EH (cell line): ENCODE measurements at places on chromosomes 3 and 15.

- DNase-seq: peak; percentile 86
These were observed 98.4 kb downstream of the NAALADL2 start for GRCh38 chr3:174957551-174958001.

GRCh38 chr3:144499001-144499930 lies 527.6 kb downstream of the DIPK2A start:
- no peak for DNase-seq

DNA sequence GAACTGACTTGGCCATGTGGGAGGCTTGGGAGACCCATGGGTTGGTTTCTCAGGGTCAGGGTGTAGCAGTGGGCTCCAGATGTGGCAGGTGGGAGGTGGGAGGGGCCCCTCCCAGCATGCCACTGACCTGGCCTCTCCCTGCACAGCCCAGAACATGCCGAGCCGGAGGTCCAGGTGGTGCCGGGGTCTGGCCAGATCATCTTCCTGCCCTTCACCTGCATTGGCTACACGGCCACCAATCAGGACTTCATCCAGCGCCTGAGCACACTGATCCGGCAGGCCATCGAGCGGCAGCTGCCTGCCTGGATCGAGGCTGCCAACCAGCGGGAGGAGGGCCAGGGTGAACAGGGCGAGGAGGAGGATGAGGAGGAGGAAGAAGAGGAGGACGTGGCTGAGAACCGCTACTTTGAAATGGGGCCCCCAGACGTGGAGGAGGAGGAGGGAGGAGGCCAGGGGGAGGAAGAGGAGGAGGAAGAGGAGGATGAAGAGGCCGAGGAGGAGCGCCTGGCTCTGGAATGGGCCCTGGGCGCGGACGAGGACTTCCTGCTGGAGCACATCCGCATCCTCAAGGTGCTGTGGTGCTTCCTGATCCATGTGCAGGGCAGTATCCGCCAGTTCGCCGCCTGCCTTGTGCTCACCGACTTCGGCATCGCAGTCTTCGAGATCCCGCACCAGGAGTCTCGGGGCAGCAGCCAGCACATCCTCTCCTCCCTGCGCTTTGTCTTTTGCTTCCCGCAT lies 7.9 kb upstream of the STAB1 start:
- DNase-seq: no peak

GRCh38 chr15:40598672-40599071 lies 4.6 kb downstream of the KNL1 start:
- no peak for DNase-seq

- DNase-seq: no peak
These were observed 43.0 kb upstream of the SCAANT1 start for GRCh38 chr3:63955036-63955650.

DNA sequence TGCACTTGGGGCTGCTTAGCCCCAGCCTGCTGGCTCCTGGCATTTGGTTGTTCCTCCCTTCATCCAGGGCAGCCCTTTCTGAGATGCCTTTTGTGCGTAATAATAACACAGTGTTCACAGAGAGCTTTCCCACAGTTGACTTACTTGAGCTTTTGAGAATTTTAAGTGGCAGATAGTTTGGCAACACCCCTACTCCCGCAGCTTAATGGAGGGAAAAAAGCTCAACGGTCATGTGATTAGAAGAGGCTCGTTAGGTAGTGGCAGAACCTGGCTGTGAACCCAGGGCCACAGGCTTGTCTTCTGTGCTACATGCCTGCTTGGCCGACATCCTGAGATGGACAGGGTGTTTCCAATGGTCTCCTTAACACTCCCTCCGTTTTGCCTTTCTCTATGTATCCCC lies 4.7 kb downstream of the KBTBD13 start:
- no peak for DNase-seq

DNA sequence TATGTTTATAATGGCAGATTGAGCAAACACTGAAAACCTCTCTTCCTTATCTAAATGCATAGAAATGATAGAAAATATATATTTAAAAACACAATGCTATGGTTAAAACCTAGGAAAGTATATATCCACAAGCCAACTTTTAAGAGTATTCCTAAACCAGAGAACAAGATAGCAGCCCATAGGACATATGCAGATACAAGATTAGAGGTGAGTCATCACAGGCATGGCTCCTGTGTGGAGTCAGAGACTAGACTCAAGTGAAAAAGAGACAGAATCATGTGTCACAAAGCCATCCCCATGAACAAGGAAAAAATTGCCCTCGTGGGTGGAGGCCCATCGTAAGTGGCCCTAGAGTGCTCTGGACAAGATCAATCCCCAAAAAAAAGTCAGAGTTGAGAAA lies 199.4 kb upstream of the PPP2R3A start:
- no peak for DNase-seq

- DNase-seq: no peak
These were observed 660.8 kb upstream of the UBE2E2 start for GRCh38 chr3:22542311-22542710.

- peak; percentile 30 for DNase-seq
These were observed 71.3 kb downstream of the RAB11A start for GRCh38 chr15:65940618-65940909.

- DNase-seq: no peak
These were observed 3.5 kb upstream of the MEF2A start for GRCh38 chr15:99562238-99562637.

GRCh38 chr3:31252216-31253185 lies 280.2 kb upstream of the STT3B start:
- DNase-seq: no peak

DNA sequence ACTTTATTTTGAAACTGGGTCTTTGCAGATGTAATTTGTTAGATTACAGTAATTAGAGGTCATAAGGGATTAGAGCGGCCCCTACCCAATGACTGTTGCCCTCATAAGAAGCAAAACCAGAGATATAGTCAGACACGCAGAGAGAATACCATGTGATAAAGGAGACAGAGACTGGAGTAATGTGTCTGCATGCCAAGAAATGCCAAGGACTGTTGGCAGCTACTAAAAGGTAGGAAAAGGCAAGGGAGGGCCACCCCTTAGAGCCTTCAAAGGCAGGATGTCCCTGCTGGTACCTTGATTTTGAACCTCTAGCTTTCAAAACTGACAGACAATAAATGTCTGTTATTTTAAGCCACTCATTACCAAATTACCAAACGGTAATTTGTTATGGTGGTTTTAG lies 548.2 kb downstream of the FHIT start:
- DNase-seq: no peak

DNA sequence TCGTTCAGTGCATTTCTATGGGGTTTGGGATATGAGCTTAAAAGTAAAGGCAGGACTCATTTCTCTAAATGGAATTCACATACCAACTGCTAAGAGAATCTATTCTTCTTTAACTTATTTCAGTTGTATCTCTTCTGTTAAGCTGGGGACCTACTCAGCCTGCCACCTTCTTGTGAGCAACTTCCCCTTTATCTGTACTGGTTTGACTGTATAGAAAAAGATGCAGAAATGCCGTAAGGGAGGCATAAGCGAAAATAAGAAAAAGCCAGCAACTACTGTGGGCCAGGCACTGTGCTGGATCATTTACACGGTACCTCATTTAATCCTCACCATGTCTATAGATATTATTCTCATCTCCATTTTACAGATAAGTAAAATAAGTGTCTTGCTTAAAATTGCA lies 38.4 kb downstream of the RBMS3 start:
- no peak for DNase-seq

- DNase-seq: peak; percentile 81
These were observed 48.9 kb upstream of the AGTR1 start for GRCh38 chr3:148648685-148649352.

DNA sequence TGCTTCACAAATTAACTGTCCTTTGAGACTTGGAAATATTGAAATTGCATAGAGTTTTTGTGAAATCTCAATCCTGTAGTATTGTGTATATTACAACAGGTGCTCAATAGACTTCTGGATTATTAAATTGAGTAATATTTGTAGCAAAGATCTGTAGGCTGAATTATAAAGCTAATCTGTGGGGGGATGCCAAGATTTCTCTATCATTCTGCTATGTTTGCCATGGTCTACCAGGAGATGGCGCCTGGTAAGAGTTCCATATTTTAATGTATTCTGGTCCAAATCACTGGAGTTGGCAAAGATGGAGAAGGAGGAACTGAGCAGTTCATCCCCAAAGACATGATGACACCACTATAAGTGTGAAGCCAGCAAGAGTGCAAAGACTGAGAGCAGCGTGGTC lies 340.9 kb upstream of the TPRG1 start:
- DNase-seq: no peak

- DNase-seq: peak; percentile 98
These were observed 114.1 kb upstream of the TPM1 start for GRCh38 chr15:62928242-62928999.

GRCh38 chr15:36978625-36979024 lies 121.7 kb downstream of the MEIS2 start:
- no peak for DNase-seq

- no peak for DNase-seq
These were observed 81.9 kb downstream of the PDE8A start for GRCh38 chr15:85063522-85064079.

DNA sequence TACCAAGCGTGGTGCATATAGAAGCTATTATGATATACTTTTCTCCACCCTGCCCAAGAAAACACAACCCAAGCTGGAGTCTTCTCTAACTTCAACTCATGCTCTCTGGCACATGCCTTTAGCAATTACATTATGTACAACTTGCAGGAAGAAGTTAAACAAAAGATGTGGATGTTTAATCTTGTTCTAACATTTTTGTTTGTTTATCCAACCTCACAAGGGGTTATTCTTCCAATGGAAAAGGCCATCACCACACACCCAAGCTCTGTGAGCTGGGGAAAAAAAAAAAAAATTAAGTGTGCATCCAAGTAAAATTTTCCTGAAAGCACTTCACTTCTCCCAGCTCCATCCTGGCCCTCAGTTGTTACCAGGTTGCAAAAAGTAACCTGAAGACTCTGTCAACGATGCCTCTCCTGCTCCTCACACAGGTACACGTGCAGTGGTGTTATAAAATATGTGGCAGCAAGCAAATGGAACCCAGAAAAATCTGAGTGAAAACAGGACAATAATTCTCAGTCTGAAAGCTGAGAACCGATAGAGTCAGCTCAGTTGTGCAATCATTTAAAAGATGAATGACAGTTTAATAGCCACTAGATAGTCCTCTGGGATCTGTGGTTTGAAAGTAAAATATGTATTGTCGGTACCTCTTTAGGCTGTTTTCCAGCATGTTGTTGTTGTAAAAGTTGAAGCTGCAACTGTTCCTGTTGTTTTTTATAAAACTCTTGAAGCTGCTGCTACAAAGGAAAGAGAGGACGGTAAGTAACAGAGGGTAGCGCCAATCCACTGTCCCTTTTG lies 531.4 kb downstream of the FOXP1 start:
- DNase-seq: peak; percentile 56

GRCh38 chr15:69725957-69726356 lies 273.3 kb downstream of the RPLP1 start:
- no peak for DNase-seq

GRCh38 chr3:166570102-166570501 lies 732.9 kb upstream of the BCHE start:
- no peak for DNase-seq

DNA sequence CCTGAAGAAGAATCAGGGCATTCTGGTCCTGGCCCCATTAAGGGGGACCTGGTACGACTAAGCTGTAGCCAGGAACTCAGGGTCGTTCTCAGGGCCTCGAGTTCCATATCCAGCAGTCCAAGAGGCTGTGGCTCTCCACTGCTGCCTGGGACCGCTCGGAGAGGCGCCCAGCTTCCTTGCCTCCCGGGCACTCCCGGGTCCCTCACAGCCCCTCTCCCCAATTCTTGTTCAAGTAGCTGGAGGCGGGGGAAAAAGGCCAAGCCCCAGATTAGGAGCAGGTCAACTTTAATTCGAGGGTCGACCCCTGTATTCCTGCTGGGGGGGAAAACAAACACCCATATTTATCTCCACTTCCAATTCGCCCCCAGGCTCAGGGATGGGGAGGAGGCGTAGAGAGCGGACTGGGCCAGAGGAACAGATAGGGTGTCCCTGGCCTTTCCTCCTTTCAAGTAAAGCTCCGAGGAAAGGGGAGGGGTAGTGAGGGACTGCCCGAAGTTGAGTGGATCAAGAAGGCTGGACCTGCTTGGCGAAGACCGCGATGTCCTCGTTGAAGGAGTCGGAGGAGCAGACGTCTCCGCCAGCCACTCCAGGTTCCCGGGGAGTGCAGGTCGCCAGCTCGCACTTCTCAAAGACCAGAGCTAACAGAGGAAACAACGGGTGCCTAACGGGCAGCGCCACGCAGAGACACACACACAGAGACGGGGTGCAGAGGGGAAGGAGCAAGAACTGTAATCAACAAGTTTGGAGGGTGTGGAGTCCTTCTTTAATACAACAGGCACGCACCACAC lies 4.4 kb downstream of the MEIS2 start:
- DNase-seq: peak; percentile 23

GRCh38 chr15:51735228-51736010 lies 2.0 kb downstream of the LYSMD2 start:
- no peak for DNase-seq

DNA sequence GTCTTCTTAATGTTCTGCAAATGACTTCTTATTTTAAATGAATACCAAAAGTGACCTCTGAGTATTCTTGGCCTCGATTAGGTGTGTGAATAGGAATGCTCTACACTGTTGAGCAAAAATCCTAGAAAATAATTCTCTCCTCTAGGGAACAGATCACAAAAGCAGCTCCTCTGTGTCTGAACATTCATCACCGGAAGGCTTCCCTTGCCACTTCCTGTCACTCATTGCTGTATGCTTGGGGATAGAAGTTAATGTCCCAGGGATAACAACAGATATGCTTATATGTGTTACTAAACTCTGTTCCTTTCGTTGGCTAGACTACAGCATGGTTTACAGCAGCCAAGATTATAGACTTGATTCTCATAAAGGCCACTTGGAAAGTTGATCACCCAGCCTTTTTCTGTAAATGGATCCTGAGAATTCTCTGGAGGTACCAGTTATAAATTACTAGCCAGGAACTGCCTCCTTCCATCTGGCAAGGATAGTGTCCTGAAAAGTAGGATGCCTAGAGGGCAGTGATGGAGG lies 16.0 kb upstream of the PTX3 start:
- DNase-seq: no peak

- no peak for DNase-seq
These were observed 37.1 kb downstream of the RAB11A start for GRCh38 chr15:65906396-65906795.

GRCh38 chr3:128326051-128326823 lies 140.5 kb downstream of the DNAJB8 start:
- no peak for DNase-seq

GRCh38 chr3:58824285-58824684 lies 157.7 kb upstream of the FAM3D start:
- peak; percentile 71 for DNase-seq

DNA sequence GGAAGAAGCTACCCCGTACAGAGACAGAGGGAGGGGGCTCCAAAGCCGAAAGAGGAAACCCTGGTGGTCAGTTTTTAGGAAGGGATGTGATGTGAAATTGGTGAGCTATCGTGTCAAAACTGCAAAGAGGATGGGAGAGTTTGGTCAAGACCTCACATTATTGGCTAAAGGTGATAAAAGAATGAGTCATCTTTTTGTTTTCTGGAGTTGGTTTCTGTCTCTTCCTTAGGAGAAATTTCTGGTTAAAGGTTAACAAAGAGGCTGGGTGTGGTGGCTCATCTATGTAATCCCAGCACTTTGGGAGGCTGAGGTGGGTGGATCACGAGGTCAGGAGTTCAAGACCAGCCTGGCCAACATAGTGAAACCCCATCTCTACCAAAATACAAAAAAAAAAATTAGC lies 217.8 kb upstream of the CBLB start:
- DNase-seq: no peak

GRCh38 chr3:142890592-142890991 lies 1.7 kb upstream of the PCOLCE2 start:
- DNase-seq: no peak

GRCh38 chr15:42402455-42403205 lies 43.3 kb downstream of the CAPN3 start:
- DNase-seq: no peak
